ENCODE measurements at places on chromosomes 6 and 20. TPM values are rescaled to one million over a fixed set of nuclear protein-coding genes. Genes with fewer than 3 reads are reported as not detected.

DNA sequence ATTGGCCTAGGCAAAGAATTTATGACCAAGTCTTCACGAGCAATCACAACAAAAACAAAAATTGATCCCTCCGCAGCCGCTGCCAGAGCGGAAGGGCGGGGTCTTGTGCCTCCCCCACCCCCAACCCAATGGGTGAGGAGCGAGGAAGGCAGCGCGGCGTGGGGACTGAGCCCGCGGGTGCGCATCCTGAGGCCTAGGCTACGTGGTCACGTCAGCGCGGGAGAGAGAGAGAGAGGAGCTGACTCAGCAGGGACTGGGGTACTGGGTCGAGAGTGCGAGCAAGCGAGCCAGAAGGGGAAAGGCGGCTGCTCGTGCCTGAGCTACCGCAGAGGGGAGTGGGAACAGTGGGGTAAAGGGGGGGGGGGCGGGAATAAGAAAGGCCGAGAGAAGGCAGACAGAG, 90.1 kb upstream of the FERMT1 start:
- DNase-seq = no peak

GRCh38 chr6:92714346-92714745, 705.0 kb downstream of the EPHA7 start:
- DNase-seq = no peak

The COL9A1 gene
- 0.96 TPM for total RNA-seq

The NKX2-2 gene
- total RNA-seq = 1.8 TPM

- DNase-seq = no peak
Measured at GRCh38 chr20:21262812-21263211, 40.3 kb upstream of the XRN2 start.

DNA sequence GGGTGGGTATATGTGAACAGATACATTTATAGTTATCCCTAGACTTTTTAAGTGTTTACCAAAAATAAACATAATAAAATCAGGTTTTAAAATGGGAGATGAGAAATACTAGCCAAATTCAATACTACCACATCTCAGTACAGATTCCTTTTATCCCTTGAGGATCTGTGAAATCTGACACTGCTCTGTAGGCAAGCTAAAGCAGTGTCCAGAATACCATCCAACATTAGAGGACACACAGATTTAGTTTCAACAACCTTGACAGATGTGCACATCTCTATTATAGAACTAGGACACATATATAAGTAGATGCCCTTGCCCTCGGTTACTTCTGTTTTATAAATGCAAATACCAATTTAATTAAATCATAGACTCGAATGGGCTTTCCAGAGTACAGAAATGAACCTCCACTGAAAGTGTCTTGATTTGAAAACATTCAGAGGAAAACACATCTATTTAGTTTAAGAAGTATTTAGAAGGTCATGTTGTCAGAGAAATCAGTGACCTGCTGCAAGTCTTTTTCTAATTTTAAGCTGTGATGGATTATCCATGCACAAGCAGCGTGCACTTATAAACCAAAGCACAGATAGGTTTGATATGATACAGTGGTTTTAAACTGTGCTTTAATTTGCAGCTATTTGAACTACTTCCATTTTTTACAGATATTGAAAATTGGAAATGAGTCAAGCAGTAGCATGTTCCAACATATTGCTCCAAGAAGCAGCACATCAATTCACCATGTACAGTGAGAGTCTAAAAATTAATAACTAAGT, 156.3 kb upstream of the EPHA7 start:
- DNase-seq = no peak

- DNase-seq = peak; percentile 54
Measured at GRCh38 chr6:17015551-17016381, 86.1 kb upstream of the STMND1 start.

The OPRM1 gene
- total RNA-seq = 0.57 TPM

- peak; percentile 56 for DNase-seq
Measured at GRCh38 chr20:49706630-49707091, 7.0 kb downstream of the B4GALT5 start.

DNA sequence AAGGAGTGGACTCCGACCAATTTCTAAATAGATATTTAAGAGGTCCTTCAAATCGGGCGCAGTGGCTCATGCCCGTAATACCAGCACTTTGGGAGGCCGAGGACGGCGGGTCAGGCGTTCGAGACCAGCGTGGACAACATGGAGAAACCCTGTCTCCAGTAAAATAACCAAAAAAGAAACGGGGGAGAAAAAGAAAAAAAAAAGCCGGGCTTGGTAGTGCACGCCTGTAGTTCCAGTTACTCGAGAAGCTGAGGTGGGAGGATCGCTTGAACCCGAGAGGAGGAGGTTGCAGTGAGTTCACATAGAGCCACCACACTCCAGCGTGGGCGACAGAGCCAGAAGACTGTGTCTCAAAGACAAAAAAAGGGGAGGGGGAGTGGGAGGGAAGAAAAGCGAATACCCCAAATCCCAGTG, 53.3 kb upstream of the HFE start:
- peak; percentile 62 for DNase-seq

GRCh38 chr20:53948383-53949318, 121.7 kb downstream of the BCAS1 start:
- DNase-seq = no peak

The STK38 gene
- 80.7 TPM for total RNA-seq

The TTK gene
- 1.0 TPM for total RNA-seq

GRCh38 chr20:16574656-16575355, 1.6 kb upstream of the KIF16B start:
- DNase-seq = peak; percentile 95

DNA sequence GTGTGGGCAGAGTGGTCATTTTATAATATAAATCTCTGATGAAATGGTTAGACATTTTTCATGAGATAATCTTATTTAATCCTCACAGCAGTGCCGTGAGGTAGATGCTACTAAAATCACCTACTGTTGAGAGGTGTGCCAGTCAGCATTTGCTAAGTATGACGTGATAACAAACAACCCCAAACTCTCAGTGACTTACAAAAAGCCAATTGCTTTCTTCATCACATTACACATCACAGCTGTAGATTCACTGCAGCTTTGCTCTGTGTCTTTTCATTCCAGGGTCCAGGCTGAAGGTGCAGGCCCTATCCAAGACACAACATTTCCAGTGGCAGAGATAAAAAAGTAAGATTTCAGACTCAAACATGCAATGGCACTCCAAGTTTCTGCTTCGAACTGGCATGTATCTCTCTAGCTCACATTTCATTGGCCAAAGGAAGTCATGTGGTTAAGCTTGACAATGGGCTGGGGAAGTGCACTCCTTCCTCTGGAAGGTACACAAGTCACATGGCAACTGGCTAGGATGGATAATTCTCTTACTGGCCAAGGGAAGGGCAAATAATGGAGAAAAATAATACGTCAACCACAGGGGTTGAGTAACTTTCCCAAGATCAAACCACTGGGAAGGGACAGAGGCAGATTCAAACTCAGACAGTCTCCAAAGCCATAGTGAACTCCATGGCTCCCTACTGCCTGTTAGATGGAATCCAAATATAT, 69.5 kb upstream of the EPB41L1 start:
- DNase-seq = no peak

GRCh38 chr6:9789201-9789600, 625.7 kb downstream of the TFAP2A start:
- no peak for DNase-seq

GRCh38 chr6:69370763-69371162, 426.0 kb downstream of the LMBRD1 start:
- DNase-seq = no peak
